ENCODE measurements at places on chromosomes 6 and 20.
A peak's percentile ranks its signal among the peaks of the same experiment; 100 is the strongest.

DNA sequence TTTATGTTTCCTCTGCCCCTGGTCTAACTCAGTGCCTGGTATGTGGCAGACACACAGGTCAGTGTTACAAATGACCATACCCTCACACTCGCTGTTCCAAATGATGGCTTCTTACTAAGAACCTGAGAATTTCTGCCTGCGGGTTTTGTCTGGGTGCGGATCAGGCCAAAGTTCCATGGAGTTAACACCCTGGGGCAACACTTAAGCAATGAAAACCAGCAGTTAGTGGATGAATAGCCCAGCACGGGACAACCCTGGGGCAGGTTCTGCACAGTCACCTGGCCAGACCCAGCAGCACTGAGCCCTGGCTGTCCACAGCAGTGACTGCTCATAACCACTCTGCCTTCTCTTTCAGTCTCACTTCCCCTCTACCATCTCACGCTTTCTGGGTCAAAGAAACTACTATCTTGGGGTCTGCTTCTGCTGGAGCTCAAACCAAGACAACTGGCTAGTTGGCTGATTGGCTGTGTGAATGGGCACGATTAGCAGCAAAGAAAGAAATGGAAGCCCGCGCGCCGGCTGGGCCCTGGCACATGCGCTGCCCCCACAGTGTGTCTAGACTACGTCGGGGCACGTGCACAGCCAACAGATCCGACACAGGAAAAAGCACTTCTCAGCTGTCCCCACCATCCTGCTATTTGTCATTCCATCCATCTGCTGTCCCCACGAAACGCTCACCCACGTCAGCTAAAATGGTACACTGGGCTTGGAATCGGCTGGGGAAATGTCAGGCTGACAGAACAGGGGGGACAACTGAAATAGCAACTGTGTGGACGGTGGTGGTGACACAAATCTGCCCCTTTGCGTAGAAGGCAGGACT, 36.6 kb downstream of the MGME1 start:
- no peak for DNase-seq

- DNase-seq = no peak
Observed at GRCh38 chr6:1382883-1383728, 6.3 kb upstream of the FOXF2 start.

GRCh38 chr6:36169023-36170007, 27.2 kb upstream of the BRPF3 start:
- DNase-seq = no peak

- DNase-seq = no peak
Observed at GRCh38 chr6:33958526-33959328, 154.9 kb upstream of the MLN start.

- DNase-seq = no peak
Observed at GRCh38 chr6:4434655-4435054, 299.3 kb upstream of the ECI2 start.

DNA sequence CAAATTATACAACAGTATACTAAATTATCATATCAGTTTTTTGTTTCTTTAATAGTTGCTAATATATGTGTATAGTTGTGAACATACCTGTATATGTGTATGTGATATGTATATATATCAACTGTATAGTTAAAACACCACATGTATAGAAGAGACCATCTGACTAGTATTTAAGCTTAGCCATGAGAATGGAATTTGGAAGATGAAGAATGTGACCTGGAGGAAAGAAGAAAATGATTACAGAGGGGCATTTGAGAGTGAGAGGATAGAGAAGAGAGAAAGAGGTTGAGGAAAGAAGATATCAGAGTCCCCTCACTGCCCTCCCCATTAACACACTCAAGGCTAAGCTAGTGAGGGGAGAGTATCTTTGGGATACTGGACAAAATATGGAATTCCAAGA, 335.9 kb downstream of the BCKDHB start:
- no peak for DNase-seq

- no peak for DNase-seq
Observed at GRCh38 chr6:40918040-40918651, 120.9 kb downstream of the UNC5CL start.

DNA sequence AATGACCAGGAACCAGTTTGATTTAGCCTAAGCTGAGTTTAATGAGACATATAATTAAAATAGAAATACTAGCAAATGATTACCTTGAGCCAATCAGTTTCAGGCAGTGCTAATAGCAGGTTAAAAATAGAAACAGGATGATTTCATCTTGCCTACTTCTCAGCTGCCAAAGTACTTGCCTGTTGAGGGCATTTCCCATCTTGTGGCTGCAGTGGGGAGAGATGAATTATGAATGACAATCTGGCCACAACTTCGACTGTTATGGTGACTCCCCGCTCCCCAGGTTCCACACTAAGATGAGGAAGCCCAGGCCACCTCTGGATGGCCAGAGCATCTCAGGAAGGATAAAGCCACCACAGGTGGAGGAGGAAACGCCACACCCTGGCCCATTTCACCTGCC, 31.3 kb downstream of the MBOAT1 start:
- no peak for DNase-seq

DNA sequence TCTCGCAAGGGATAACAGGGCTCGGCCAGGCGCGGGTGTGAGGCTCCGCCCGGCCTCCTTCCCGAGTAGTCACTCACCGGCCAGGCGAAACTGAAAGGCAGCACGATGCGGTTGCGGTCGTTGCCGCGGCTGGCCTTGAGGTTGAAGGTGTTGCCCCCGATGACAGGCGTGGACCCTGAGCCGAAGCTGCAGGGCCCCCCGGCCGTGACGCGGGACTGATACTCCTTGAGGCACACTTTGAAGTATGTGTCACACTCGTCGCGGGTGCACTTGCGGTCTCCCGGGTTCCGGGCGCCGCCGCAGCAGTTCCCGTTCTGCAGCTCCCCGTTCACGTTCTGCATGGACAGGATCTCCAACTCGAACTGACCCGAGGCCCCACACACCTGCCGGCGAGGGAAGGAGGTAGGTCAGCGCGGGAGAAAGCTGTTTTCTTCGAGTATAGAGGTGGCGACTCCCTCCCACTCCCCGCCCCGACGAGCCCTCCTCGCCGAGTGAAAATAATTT, 1.1 kb downstream of the JAG1 start:
- peak; percentile 1 for DNase-seq

DNA sequence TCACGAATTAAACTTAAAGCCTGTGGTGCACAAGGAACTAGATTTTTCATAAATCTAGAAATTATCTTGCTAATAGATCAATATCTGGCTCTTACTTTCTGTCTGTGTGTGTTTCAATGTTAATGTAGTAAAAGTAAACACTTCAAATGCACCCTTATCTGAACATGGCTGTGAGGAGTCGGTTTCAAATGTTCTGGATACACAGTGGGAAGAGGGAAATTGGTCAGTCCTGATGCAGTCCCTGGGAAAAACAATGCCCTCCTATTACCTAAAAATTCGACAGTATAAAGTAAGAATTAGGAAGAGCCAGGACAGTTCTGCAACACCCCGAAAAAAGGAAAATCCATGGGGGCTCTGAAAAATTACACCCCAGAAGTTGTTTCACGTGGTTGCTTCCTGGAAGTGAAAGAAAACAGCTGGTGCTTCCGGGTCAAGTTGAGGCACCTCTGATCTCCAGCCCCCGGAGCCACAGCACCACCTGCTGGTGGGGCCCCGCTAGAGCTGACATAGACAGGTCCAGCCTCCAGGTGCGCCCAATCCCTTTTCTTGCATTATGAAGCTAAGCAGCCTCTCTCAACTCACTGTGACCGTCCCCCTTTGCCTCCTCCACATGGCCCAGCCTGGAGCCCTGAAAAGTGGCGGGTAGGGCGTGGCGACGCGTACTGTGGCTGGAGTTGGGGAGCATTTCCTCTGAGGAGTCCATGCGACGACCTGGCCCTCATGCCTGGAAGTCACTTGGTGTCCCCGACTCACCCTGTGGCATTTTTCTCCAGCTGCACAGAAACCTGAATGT, 8.3 kb downstream of the SEMG2 start:
- DNase-seq = no peak

- DNase-seq = no peak
Observed at GRCh38 chr6:31639449-31639861, 13.0 kb downstream of the BAG6 start.

- no peak for DNase-seq
Observed at GRCh38 chr6:158517038-158517437, 42.9 kb upstream of the TMEM181 start.

DNA sequence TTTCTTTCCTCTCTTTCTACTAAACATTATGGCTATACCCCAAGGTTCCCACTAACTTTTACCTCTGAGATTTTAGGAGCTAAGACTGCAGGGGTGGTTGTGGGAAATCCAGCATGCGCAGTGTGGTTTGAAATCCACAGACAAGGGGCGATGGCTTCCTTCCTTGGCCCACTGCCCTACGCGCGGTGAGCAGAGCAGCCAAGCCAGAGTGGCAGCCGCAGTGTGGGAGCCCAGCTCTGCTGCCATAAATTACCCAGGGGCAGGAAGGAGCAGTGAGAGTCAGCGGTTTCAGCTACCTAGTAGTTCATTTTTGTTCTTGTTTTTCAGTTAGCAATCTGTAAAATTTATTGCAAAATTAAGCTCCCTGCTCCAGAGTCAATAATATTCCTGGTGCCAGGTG, 101.4 kb downstream of the BMP2 start:
- DNase-seq = no peak

Measured in activated CD8-positive, alpha-beta memory T cell treated with anti-CD3 and anti-CD28 coated beads for 1 hour (primary cell).